ENCODE measurements at places on chromosomes 4 and X.

- no peak for DNase-seq
Measured at GRCh38 chr4:108900018-108900580, 137.2 kb upstream of the ETNPPL start.

DNA sequence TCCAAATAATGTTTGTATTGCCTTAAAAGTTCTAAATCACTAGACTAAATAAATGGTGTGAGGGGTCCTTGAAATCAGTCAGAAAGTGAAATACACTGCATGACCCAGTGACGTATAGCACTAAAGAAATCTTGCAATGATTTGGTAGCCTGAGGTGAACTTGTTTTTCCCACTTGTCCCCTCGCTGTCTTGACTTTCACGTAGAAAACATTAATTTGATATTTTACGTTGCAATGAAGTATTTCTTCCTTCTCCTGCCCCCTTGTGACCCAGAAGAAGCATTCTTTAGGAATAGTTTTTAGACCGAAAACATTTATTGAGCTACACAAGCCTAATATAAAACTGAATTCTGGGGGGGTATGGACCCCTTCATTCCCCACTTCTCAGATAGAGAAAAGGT, 3.7 kb downstream of the KLB start:
- DNase-seq, result no peak

GRCh38 chr4:28167411-28167810, 1306.8 kb downstream of the STIM2 start:
- no peak for DNase-seq

GRCh38 chrX:137988470-137988869, 422.5 kb downstream of the ZIC3 start:
- peak; percentile 9 for DNase-seq

DNA sequence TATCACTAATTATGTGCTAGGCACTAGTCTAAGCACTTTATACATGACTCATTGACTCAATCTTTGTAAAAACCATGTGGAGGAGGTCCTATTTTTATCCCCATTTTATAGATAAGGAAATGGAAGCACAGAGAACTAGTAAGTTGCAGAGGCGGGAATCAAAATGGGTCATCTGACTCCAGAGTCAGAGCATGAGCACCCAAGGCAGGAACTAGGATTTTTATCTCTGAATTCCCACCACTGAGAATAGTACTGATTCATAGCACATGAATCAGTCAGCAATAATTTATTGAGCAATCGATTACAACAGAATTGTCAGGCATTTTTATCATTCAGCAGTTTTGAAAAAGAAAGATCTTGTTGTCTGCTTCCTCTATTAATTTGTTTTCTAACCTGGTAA, 19.3 kb downstream of the SCARB2 start:
- no peak for DNase-seq

GRCh38 chr4:38489924-38490639, 173.9 kb upstream of the KLF3 start:
- DNase-seq, result no peak

DNA sequence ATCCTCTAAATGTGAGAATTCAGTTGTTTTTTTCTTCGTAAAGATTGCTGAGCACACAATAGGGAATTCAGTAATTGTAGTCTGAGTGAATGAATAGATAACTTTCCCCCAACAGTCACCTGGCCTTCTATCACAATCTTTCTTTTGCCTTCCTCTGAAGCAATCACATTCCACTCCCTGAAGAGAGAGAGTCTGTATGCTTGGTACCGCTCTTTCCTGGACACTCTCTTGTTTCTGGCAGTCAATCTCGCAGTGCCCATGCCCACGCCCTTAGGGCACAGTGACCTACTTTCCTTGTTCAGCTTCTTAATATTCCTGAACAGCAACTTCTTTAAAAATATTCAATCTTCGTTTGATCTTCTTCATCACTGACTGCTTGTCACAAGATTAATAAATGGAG, 255.9 kb downstream of the ADAMTS3 start:
- DNase-seq, result peak; percentile 16

Data from G401 (cell line).